ENCODE measurements at places on chromosomes 12 and 14.

DNA sequence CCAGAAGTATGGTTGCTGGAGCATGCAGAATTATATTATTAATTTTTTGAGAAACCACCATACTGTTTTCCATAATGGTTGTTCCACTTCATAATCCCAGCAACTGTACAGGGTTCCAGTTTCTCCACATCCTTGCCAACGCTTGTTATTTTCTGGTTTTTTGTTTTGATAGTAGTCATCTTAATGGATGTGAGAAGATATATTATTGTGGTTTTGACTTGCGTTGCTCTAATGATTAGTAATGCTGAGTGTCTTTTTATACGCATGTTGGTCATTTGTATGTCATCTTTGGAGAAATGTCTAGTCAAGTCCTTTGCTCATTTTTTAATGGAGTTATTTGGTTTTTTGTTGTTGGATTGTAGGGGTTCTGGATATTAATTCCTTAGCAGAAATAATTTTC lies 58.1 kb downstream of the DAAM1 start:
- no peak for DNase-seq

DNA sequence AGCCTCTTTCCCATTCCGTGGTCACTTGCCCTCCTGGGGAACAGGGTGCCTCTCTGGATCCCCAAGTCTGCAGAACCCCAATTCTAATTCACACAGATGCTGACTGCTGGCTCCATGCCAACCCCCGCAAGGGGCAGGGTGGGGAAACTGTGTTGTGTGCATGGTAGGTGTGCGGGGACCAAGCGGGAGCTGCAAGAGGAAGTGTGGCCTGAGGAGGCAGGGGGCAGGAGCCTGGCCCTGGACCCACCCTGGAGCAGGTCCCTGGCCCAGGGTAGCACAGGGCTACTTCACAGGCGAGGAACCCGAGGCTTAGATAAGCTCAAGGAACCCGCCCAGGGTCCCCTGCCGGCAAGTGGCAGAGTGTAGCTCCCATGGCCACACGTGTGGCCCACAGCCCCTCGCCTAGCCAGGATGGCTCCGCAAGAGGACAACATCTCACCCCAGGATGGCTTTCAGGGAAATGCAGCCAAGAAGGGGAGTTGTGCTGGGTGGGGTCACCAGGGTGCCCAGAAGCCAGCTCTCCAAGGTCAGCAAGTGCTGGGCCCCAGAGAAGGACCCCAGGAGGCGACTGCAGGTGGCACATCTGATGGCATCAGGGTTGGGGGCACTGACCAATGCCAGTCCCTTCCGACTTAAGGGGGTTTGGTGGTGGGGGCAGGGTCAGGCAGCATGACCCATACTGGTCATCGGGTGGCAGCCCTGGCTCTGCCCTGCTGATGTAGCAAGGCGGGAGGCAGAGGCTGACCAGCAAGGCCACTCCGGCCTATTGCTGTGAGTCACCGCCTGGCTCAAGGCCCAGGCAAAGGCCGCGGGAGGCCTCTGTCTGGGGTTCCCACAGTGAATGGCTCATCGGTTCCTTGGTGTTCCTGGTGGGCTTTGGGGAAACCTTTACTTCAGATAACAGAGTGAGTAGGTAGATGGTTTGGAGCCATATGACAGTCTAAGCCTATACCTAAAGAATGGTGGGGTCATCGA lies 37.3 kb upstream of the EML1 start:
- peak; percentile 86 for DNase-seq

- DNase-seq, result no peak
These were observed 11.5 kb upstream of the C14orf132 start for GRCh38 chr14:96027431-96028355.

GRCh38 chr14:56170028-56170427 lies 51.8 kb downstream of the PELI2 start:
- peak; percentile 64 for DNase-seq

DNA sequence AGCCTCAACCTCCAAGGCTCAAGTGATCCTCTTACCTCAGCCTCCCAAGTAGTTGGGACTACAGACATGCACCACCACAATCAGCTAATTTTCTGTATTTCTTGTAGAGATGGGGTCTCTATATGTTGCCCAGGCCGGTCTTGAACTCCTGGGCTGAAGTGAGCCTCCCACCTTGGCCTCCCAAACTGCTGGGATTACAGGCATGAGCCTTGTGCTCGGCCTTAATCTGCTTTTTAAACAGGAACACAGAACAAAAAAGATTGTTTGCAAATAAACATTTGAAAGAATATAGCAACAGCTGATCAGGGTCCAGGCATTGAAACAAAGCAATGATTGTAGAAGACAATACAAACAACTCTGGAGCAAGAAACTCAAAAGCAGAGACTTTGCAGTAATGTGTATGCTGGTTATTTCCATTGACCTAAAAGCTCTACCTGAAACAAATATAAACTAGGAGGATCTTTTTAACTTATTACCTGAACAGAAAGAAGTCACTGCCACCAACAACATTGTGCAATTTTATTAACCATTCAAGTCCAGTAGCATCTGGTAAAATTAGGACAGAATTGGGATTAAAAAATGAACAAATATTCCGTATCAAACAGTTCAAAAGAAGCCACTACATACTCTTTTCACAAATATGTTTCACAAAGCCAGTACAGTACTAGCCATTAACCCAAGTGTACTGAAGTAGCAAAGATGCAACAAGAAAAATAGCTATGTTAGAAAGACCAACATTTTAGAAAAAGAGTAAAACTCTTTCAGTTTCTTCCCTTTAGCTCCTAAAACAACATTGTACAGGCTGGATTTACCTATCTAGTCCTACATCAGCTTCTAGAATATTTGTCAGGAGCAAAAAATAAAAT lies 14.2 kb downstream of the AMN1 start:
- DNase-seq, result no peak

Data from fibroblast of skin of scalp (primary cell).